ENCODE measurements at places on chromosomes 2 and 18.
A peak's percentile ranks its signal among the peaks of the same experiment; 100 is the strongest.

DNA sequence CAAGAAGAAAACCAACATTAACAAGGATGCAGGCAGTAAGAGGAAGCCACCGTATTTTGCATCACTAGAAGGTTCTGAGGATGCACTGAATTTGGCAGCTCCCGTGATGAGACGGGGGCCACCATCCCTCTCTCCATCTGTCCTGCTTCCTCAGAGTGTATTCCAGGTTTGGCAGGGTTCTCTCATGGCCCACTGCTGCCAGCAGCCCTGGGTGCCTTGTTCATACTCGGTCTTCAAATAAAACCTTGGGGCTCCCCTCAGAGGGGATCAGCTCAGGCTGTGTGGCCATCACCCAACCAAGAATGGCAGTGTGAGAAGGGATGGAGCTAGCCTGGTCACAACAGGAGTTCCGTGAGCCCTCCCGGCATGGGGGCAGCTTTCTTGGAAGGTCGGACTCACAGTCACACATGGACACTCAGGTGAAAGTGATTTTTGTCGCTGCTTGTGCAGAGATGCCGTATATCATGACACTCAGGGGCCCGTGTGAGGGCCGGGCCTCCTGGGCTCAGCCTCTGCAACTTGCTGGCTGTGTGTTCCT is 12.8 kb upstream of the MBP start:
- no peak for DNase-seq

GRCh38 chr2:85237849-85238565 is 89.8 kb downstream of the TGOLN2 start:
- no peak for DNase-seq

DNA sequence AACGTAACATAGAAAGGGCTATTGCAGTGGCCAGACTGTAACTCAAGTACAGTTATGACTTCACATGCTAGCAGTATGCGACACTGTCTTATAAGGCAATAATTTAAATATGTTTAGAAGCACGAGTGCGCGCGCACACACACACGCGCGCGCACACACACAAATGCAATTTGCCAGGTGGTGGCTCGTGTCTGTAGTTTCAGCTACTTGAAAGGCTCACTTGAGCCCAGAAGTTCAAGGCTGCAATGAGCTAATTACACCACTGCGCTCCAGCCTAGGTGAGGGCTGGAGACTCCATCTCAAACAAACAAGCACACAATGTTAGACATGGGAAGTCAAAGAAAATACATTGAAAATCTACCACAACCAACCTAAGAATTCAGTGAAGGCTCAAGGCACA is 103.7 kb downstream of the USP34 start:
- DNase-seq, result no peak

DNA sequence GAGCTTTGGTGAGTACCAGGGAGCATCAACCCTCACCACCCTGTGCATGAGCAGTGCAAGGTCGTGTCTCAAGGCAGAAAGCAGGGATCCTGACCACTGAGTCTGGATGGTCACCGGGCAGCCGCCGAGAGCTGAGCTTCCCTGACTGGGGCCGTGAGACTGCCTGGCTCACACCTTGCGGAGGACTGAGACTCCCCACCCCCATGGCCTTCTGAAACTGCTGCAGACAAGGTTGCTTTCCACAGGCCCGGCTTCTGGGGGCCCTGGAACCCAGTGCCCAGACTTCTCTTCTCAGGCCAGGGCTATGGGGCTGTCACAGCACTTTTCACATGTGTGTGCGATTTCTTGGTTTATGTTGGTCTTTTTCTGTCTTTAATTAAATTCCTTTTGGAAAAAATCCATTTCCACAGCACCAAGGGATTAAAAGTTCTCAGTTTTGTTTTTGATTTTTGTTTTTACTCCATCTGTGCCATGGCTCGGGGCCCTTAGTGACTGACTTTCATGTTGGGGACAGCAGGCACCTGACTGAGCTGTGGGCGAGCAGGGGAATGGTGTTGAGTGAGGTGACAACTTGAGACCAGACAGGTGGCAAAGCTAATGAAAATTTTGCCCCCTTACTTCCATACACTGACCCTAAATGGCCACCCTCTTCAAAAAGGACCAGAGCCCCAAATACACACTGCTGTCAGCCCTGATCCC is 297.9 kb downstream of the CYP26B1 start:
- no peak for DNase-seq

DNA sequence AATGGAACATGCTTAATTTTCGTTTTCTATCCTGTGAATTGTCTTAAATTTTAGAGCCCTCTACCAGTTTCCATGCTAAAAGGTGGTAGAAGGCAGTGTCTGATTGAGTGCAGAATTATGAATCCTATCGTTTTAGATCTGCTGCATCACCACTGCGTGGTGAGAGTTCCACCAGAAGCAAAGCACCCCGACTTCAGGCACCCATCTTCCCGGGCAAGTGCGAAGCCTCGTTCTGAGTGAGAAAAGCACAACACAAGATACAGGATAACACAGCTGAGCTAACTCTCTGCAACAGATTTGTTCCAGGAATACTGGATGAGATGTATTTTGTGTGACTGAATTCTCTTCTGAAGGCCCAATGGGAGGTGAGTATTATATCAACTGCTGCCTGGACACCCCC is 471.5 kb downstream of the EIPR1 start:
- DNase-seq, result no peak

DNA sequence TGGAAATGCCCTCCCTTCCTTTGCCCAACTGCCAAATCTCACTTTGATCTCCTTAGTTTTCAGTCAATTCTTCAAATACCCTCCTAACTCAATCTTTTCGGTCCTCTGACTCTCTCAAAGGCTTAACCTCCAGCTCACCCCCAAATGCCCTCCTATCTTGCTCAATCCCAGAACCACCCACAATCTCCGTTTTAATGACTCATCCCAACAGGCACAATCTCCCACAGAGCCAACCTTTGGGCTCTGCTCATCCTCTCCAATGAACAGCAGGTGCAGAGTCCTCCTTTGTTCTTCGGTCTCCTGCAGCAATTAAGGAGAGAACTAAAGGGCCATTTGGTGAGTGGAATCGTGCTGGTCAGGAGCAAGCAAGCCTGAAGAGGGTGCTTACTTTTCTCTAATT is 366.1 kb upstream of the CRIM1 start:
- no peak for DNase-seq

DNA sequence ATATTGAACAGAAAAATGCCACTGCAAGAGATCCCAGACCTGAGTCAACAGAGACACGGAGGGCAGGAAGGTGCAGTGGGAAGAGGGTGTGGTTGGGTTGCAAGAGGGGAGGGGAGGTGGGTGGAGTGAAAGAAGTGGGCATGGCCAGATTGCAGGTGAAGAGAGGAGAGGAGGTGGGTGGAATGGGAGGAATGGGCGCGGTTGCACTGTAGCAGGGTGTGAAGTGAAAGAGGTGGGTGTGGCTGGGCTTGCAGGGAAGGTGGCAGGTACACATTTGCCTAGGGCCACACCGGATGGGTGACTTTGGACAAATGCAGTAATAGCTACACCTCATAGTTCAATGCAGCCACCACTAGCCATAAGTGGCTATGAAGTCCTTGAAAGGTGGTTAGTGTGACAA is 71.1 kb downstream of the DOCK10 start:
- DNase-seq, result no peak

DNA sequence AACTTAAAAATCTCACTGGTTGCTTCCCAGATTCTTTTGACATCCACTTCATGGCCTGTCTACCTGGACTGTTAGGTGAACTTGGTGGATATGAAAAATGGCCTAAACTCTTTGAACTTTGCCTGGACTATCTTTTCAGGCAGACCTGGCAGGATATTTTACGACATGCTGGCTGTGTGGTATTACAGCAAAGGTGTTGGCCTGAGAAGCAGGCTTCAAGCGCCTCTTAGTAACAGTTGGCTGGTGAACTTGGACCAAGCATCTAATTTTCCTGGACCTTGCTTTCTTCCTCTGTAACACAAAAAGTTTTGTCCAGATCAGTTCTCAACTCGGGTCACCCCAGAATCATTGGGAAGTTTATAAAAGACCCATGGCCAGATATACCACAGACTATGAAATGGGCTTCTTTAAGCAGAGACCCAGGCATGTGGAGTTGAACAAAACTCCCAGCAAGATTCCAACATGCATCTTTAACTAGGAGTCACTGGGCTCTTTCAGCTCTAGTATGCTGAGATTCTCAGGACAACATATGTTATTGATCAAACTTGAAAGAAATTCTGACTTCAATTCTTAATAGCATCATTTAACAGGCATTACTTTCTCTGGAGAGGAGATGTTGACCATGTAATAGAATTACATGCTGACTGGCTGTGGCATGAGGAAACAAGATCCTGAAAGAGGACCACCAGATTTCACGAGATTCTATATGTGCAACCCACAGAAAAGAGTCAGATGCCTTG is 4.4 kb downstream of the LYPD1 start:
- no peak for DNase-seq

DNA sequence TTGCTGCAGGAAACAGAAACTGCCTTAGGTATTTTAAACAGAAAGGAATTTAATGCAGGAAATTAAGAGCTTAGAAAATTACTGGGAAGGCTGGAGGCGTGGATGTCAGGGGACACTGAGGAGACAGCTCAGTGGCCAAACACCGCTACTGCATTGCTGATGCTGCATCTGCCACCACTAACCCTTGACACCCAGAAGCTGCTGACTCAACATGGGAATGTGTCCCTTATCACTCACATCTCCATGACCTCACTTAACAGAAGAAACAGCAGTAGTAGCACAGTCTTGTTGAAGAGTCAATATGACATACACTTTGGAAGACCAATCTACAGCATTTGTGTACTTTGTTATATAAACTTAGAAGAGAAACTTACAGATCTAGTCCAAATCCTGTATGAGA is 906.1 kb downstream of the SLC4A3 start:
- DNase-seq, result no peak

- no peak for DNase-seq
Observed at GRCh38 chr2:98803405-98804264, 72.7 kb upstream of the MGAT4A start.

DNA sequence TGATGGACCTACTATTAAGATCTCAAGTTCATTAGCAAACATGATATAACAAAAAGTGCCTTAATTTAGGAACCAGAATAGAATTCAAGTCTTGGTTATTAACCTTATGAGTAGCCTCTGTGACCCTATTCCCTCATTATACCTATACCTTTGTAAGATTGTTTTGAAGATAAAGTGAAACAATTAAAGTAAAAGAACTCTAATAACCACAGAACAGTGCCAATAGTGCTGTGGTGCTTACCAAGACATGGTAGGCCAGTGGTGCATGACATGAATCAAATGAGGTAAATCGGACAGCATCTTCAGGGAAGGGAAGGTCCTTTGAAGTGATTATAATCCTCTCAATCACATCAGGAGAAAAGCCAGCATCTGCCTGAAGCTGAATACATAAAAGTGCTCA is 36.4 kb downstream of the METTL4 start:
- DNase-seq, result no peak

GRCh38 chr2:67650291-67651133 is 253.4 kb downstream of the ETAA1 start:
- peak; percentile 44 for DNase-seq

GRCh38 chr2:190503088-190503487 is 31.4 kb downstream of the NEMP2 start:
- DNase-seq, result no peak

DNA sequence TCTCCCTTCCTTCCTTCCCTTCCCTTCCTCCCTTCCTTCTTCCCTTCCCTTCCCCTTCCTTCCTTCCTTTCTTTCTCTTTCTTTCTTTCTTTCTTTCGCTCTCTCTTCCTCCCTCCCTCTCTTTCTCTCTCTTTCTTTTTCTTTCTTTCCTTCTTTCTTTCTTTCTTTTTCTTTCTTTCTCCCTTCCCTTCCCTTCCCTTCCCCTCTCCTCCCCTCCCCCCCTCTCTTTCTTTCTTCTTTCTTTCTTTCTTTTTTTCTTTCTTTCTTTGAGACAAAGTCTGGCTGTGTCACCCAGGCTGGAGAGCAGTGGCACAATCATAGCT is 34.8 kb downstream of the GATA6 start:
- DNase-seq, result no peak

GRCh38 chr2:47012189-47012588 is 96.6 kb upstream of the MCFD2 start:
- no peak for DNase-seq

- no peak for DNase-seq
Observed at GRCh38 chr18:69580107-69580506, 179.4 kb downstream of the DOK6 start.

GRCh38 chr2:23524261-23524706 is 139.3 kb downstream of the KLHL29 start:
- no peak for DNase-seq

GRCh38 chr2:149329489-149330126 is 779 bp upstream of the LYPD6 start:
- DNase-seq, result no peak

DNA sequence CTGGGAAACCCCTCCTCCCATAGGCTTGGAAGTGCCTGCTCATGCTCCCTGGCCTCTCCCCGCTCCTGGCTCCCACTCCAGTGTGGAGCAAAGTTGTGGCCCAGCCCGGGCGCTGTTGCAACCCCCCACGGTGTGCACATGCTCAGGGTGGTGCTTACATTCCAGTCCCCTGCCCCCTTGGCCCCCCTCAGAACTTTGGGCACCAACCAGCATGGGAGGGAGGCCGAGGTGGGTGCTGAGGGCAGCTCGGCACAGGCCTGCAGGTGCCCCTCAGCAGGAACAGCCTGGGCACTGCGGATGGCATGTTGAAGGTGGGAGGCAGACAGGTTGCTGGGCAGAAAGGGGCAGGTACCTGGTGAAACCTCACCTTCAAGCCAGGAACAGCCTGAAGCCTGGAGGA is 125.3 kb downstream of the ARHGAP28 start:
- no peak for DNase-seq

DNA sequence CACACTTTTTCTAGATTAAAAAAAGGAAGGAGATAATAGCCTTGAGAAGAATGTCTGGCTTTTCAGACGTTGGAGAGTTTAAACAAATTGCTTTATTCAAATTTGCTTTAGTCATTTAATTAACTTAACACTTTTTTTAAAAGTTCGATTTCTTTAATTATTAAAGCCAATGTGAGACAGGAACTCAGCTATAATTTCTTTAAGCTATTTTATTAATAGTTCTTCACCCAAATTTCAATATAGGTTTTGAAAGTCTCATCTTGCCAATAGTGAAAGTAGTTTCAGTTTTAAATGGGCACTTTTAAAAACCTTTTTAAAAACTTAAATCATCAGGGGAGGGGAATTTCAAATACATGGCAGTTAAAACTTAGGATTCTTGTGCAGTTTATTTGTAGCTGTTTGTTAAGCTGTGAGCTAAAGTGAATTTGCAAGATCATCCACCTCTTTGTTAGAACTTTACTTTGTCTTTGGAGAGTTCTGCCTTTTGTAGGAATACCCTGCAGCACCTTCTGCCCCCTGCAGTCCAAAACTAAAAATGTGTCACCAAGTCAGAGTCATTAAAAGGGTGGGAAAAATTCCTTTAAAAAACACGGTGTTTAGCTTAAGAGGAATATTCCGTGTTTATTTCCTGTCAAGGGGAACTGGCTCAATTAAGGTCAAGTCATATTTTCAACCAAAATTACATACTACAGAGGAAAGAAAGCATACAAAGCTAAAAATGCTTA is 4.6 kb downstream of the TGIF1 start:
- DNase-seq, result no peak

GRCh38 chr2:109613081-109613921 is 465 bp downstream of the SEPTIN10 start:
- DNase-seq, result no peak

- no peak for DNase-seq
Observed at GRCh38 chr2:149489452-149489851, 98.1 kb downstream of the MMADHC start.

- no peak for DNase-seq
Observed at GRCh38 chr2:221133941-221134340, 438.2 kb downstream of the EPHA4 start.
